RPMI8226 (cell line): ENCODE measurements at places on chromosomes 13 and 19.

- peak; percentile 37 for DNase-seq
These were observed 6.0 kb downstream of the RUVBL2 start for GRCh38 chr19:48999481-49000325.

DNA sequence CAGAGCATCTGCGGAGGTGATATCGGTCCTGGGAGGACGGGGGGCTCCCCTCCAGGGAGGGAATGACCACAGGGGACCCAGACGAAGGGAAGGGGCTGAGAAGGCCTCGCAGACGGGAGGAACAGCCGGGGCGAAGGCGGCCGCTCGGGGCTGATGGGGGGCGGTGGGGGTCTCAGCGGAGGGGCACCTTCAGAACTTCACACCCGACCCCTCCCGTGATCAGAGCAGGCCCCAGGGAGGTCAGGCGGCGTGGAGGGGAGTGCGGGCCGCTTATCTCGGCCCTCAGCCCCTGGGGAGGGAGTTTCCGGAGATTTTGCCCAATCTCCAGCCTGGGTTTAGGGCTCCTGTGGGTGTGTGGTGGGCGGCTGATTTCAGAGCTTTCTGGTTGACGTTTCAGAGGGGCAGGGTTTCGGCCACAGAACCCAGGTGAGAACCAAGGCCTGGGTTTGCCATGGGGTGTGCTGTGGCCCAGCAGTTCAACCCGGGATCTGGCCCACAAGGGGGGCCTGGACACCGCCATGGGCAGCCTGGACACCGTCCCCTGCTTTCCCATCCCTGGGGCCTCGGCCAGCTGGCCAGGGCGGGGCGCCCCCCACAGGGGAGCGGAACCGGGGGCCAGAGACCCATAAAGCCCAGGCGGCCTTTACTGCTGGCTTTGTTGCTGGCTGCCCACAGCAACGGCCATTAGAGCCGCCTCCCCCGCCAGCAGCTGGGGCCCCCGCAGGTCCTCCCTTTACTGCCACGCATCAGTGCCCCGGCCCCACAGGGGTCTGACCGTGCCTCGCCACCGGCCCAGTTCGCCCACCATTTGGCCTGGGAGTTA lies 29.0 kb downstream of the ARID3A start:
- DNase-seq, result no peak

DNA sequence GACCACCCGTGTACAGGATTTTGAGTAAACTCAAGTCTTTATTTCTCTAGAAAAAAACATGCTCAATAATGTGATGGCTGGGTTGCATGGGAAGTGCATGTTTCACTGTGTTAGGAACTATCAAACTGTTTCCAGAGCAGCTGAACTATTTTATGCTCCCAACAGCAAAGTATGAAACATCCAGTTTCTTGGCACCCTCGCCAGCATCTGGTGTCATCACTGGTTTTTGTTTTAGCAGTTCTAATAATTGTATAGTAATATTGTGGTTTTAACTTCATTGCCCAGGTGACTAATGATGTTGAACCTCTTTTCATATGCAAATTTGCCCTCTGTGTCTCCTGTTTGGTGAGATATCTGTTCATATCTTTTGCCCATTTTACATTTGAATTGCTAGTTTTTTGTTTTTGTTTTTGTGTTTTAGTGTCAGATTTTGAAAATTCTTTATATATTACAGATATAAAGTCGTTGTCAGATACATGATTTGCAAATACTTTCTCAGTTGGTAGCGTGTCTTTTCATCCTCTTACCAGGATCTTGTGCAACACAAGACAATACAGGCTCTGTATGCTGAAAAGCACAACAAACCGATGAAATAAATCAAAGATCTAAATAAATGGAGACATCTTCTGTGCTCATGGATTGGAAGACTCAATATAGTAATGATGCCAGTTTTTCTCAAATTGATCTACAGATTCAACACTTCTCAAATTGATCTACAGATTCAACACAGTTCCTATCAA lies 87.8 kb downstream of the IPO5 start:
- no peak for DNase-seq

DNA sequence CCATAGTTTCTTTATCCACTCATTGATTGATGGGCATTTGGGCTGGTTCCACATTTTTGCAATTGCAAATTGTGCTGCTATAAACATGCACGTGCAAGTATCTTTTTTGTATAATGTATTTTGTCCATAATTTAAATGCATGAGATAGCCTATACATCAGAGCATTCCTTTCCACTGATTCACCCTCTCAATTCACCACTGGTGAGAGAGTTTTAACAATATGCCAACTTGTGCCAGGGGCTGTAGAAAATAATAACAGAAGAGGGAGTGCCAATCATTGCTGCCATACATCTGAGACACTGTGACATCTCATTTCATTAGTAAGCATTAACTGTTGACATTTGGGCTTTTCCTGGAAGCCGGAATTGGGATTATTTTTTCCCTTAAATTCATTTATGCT lies 125.1 kb downstream of the RAP2A start:
- DNase-seq, result no peak

GRCh38 chr13:110250258-110250891 lies 56.6 kb downstream of the COL4A1 start:
- no peak for DNase-seq

- no peak for DNase-seq
These were observed 1.0 kb upstream of the CREB3L3 start for GRCh38 chr19:4152241-4152998.

DNA sequence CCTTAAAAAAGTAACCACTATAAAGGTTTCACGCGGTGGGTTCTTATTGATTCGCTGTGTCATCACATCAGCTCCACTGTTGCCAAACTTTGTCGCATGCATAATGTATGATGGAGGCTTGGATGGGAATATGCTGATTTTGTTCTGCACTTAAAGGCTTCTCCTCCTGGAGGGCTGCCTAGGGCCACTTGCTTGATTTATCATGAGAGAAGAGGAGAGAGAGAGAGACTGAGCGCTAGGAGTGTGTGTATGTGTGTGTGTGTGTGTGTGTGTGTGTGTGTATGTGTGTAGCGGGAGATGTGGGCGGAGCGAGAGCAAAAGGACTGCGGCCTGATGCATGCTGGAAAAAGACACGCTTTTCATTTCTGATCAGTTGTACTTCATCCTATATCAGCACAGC lies 30.6 kb downstream of the FGF9 start:
- DNase-seq, result no peak

DNA sequence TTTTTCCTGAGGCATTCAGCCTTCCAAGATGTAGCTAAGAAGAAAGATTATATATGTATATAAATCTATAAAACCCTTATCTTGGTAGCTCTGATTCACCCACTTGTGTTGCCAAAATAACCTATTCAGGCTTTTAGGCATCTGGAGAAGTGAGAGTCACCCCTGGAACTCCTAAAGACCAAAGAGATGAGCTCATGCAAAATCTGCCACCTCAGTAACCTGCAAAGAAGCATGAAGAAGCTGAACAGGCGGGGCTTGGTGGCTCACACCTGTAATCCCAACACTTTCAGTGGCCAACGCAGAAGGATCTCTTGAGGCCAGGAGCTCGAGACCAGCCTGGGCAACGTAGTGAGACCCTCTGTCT lies 393.7 kb downstream of the FOXO1 start:
- DNase-seq, result no peak

GRCh38 chr13:101529422-101529821 lies 76.9 kb downstream of the ITGBL1 start:
- DNase-seq, result no peak

DNA sequence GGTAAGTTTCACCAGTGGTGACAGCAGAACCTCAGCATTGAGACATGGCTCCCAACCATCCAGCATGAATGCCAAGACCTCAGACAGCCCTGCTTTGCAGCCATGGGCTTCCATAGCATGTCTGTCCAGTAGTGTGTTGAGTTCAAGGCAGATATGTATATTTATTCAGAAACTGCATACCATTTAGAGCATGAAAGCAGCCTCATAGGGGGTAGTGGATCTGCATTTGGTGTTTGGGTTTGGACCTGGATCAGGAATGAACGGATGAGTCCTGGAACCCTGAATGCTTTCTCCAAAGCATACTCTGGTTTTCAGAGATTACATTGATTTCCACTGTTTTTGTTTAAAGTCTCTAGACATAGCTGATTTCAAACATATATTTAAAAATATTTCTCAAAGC lies 114.3 kb downstream of the ESD start:
- no peak for DNase-seq

GRCh38 chr13:21998279-21998990 lies 327.6 kb downstream of the FGF9 start:
- DNase-seq, result no peak

GRCh38 chr19:15584541-15585115 lies 30.4 kb upstream of the CYP4F8 start:
- DNase-seq, result peak; percentile 83

GRCh38 chr13:94710881-94711560 lies 1.3 kb downstream of the SOX21 start:
- DNase-seq, result no peak

- peak; percentile 34 for DNase-seq
These were observed 749 bp upstream of the PAN3 start for GRCh38 chr13:28137596-28137995.

DNA sequence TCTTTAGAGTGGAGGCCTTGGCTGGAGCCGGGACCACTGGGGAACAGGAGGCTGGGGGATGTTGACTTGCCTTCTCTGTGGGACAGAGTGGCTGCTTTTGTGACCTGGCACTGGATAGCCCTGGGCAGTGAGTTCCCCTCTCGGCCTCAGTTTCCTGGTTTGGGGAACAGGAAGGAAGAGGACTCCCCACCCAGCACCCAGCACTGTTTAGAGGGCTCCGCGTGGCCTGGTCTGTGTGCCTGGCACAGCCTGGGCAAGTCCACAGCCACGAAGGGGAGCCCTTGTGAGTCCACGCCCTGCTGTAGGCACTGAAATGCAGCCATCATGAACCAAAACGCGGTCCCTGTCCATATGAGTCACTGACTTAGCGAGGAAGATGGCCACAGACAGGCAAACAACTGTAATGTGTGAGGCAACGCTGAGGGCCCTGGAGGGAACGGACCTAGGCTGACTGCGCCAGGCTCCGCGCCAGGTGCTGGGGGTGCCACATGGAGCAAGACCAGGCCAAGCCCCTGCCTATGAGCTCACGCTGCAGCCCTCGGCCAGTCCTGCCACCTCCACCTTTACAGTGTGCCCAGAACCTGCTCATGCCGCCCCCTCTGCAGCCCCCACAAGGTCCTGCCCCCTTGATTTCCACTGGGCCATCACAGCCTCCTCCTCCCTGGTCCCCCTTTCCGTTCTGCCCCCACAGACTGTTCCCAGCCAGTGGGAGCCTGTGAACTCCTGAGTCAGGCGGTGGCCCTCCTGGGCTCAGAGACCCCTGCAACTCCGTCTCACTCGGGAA lies 35.5 kb downstream of the PAK4 start:
- no peak for DNase-seq

DNA sequence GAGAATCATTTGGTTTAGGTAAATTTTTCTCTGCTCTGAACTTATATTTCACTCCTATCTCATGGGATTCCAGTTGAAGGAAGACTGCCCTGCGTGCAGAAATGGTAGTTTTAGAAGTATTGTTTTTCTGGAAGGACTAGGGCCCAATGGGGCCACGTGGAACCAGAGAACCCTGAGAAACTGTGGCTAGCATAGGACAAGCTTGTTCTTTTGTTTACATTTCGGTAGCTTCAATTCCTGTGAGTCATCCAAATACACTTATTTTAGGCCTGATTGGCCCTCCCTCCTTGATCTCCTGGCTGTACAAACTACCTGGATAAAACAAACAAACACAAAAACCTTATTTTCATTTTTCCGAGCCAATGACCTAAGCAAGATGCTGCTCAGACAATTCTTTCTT lies 124.0 kb downstream of the ITGBL1 start:
- DNase-seq, result no peak

- DNase-seq, result peak; percentile 52
These were observed 14.5 kb upstream of the TNFAIP8L1 start for GRCh38 chr19:4624733-4625362.

DNA sequence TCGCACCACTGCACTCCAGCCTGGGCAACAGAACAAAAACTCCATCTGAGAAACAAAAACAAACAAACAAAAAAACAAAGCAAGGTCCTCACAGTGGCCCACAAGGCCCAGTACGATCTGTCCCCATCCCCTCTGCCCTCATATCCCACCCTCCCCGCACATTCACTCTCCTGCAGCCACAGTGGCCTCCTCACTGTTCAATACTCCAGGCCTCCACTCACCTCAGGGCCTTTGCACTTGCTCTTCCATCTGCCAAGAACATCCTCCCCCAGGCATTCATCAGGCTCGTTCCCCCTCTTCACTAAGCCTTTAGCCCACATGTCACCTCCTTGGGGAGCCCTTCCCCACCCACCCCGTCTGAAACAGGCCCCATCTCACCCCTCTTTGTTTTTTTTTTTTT lies 4.6 kb downstream of the TMEM143 start:
- no peak for DNase-seq

GRCh38 chr19:46692918-46693722 lies 23.8 kb downstream of the PRKD2 start:
- DNase-seq, result no peak

GRCh38 chr19:55541091-55541490 lies 4.2 kb upstream of the SBK2 start:
- no peak for DNase-seq

- DNase-seq, result no peak
These were observed 46.7 kb upstream of the DCUN1D2 start for GRCh38 chr13:113537205-113537604.

DNA sequence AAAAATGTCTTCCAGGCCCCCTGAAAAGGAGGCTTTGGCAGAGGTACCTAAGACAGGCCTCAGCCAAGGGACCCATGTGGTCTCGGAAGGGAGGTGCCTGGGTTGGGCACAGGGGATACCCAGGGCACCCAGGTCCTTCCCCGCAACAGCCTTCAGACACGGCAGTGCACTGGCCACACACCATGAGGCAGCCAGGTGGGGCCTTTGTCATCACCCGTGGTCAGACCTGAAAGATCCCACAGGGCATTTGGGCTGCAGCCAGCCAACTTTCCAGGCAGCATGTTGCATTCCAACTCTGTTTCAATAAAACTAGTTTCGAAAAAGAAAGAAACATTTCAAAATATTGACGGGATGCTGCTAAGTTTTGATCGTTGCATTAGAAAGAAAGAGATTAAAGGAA lies 4.7 kb upstream of the TUBGCP3 start:
- peak; percentile 47 for DNase-seq

GRCh38 chr13:93173654-93174053 lies 53.0 kb upstream of the GPC6 start:
- DNase-seq, result no peak

DNA sequence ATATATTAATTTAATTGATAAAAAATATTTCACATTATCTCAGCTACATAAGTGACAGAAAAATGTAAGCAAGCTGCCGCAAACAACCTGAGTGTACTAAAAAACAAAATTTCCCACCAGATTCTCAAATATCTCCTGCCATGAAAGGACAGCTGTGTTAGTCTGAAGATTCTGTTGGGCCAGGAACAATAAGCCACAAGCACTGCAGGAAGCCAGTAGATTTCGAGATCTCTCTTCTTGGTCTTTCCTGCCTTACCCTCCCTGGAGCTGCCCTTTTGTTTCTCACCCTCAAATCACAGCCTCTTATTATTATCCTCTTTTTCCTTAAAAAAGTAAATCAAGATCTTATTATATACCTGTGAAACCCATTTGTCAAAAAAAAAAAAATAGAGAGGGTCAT lies 165.6 kb downstream of the EFNB2 start:
- DNase-seq, result no peak

GRCh38 chr13:39816936-39817335 lies 161.5 kb downstream of the COG6 start:
- DNase-seq, result no peak
